ENCODE measurements at places on chromosomes 4 and X.

- DNase-seq = no peak
Measured at GRCh38 chr4:125072269-125072668, 242.5 kb upstream of the FAT4 start.

- no peak for DNase-seq
Measured at GRCh38 chr4:88792821-88793220, 95.2 kb upstream of the NAP1L5 start.

DNA sequence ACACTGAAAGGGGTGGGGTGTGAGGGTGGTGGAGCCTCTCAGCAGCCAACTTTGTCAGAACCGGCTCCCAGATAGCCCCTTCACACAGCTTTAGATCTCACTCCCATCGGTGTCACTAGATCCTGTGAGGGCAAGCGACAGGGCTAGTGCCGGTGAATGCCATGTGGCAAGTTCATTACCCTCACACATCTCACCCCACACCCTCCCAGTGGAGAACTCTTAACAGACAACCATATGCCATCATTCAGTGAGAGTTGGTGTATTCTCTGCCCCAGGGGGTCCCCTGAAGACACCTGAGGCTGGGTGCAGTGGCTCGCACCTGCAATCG lies 15.3 kb downstream of the SEPTIN6 start:
- no peak for DNase-seq

GRCh38 chr4:39353478-39354253 lies 12.5 kb downstream of the RFC1 start:
- DNase-seq = no peak

DNA sequence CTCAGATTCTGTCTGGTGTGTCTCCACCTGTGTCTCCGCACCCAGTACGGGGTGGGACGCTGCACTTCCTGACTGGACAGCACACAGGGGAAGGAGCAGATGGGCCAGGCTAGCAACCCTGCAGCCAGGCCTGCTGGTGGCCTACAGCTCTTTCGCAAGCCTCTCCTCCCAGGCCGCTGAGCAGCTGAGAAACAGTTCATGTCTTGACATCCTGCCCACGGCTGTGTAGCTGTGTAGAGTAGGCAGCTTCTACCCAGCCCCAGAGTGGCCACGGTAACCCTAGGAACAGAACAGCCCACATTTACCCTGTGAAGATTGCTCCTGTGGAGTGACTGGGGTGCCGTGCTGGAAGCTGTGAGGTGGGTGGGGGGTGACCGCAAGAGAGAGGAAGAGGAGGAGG lies 38.9 kb downstream of the CCNQ start:
- DNase-seq = no peak

- DNase-seq = no peak
Measured at GRCh38 chrX:25277574-25277973, 261.8 kb upstream of the ARX start.

- no peak for DNase-seq
Measured at GRCh38 chrX:7637066-7637465, 205.9 kb upstream of the VCX start.

GRCh38 chr4:98448908-98449307 lies 187.7 kb downstream of the RAP1GDS1 start:
- no peak for DNase-seq

DNA sequence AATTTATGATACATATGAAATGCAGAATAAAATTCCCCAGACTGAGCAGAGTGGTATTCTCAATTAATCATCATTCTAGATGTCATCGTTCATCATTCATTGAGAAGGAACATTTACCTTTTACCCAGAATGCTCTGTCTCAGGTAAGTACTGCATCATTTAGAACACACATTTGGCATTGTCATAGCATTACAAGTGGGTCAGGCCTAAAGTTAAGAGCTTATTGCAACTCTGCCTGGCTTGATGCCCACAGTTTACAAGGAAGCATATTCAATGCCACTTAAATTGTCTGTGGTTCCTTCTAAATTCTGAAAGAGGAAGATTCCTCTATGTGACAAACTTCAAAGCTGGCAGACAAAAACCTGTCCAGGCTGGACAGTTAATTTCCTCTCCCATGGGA lies 87.3 kb downstream of the CAMK2D start:
- DNase-seq = no peak

DNA sequence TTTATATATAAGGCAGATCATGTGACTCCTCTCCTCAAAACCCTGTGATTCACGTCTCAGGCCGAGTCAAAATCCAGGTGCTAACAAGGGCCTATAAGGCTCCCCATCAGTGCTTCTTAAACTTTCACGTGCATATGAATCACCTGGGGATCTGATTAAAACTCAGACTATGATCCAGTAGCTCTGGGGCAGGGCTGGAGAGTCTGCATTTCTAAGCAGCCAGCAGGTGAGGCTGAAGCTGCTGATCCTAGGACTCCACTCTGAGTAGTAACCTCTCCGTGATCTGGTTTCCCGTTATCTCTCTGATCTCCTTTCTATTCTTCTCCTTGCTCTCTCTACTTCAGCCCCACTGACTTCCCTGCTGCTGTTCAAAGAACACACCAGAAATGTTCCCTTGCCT lies 252.4 kb upstream of the RPS6KA3 start:
- no peak for DNase-seq

DNA sequence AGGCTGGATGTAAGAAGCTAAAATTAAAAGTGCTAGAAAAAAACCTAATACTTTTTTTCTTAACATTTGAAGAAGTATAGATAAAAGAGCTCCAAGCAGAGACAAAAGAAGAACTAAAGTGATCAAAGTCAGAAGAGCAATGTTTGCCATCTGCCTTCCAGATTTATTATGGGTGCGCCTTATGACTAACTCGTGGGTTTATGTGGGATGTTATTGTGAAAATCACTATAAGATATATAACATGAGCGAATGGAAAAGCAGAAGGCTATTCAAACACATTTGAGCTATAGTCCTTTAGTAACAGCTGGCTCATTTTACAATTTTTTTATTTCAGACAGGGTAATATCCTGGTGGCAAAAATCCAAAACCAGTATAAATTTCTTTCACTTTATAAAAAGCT lies 1040.7 kb downstream of the RAPGEF2 start:
- DNase-seq = no peak

GRCh38 chr4:124907881-124908280 lies 195.3 kb upstream of the ANKRD50 start:
- DNase-seq = no peak

DNA sequence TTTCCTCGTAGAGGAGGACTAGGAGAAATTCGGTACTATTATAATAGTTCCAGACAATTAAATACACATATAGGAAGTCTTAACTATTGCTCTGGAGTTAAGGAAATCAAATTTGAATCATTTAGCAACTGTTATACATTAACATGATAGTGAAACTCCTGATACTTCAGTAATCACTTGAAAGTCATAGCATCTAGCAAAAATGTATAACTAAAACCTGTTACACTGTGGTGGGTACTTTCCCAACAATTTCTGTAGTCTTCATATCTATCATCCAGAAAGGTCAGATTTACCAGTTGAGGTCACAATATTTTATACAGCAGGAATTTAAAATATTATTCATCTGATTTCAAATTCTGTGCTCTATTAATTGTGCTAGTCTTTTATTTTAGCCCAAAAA lies 669.6 kb upstream of the PCDH10 start:
- DNase-seq = no peak

DNA sequence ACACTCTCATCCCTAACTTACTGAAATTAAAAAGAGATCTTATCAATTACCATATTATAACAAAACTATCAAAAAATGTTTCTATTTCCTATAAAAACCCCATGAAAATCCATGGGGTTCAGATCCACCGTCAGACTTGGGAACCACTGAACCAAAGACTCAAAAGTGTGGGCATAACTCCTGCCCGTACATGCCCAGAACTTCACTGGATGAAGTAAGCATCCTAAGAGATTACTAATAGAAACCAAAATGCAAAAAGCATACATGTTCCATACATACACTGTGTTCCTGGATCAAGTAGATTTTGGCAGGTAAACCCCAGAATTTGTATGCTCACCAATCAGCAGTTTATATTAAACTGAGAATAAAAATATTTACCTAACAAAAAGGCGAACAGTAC lies 66.1 kb downstream of the PRSS12 start:
- no peak for DNase-seq

DNA sequence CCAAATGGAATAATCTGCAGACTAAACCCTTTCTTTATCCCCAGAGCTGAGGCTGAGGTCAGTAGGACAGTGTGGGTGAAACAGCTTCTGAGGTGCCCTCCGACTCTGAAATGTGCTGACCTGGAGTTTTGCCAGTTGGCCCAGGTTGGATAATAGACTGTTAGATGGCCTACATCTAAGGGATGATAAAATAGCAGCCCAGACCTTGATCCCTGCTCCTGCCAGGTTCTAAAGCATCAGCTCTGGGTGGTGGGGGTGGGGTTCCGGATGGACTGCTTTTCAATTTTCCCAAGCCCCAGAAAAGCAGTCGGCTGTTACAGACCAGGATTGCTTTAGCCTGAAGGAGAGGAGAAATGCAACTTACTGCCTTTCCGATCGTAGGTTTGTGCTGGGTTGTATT lies 110.4 kb downstream of the NHS start:
- no peak for DNase-seq

- no peak for DNase-seq
Measured at GRCh38 chrX:68363984-68364383, 69.3 kb downstream of the OPHN1 start.

DNA sequence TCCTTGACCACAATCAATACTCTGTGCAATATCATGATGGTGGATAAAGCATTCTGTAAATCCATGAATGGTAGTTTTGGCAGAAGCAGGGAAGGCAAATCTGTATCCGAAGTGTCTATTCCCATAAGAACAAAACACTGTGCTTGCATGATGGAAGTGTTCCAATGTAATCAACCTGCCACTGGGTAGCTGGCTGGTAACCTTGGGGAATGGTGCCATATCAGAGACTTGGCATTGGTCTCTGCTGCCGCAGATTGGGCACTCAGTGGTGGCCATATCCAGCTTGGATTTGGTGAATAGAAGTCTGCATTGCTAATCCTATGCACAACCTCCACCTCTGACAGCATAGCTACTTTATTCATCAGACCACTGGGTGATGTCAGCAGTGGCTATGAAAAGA lies 114.3 kb upstream of the EMCN start:
- DNase-seq = no peak

DNA sequence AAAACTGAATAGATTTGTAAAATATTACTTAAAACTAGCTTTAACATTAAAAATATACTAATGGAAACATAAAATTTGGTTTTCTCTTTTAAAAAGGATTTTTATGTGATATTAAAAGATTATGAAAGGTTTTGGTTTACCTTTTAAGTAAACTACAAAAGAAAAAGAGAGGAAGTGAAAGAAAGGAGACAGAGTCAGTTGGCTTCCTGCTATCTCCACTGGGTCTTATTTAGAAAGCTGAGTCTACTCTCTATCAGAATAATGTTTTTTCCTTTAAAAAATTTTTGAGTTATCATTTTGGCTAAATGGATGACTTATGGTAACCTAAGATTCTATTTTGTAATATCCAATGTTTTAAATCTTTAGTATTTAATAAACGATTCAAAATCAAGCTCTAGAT lies 21.6 kb upstream of the ATP8A1 start:
- DNase-seq = no peak

GRCh38 chr4:1591107-1591506 lies 93.0 kb downstream of the FAM53A start:
- peak; percentile 11 for DNase-seq

GRCh38 chr4:22045051-22045630 lies 96.6 kb upstream of the KCNIP4 start:
- no peak for DNase-seq

GRCh38 chr4:53562409-53562808 lies 28.9 kb downstream of the LNX1 start:
- DNase-seq = no peak

DNA sequence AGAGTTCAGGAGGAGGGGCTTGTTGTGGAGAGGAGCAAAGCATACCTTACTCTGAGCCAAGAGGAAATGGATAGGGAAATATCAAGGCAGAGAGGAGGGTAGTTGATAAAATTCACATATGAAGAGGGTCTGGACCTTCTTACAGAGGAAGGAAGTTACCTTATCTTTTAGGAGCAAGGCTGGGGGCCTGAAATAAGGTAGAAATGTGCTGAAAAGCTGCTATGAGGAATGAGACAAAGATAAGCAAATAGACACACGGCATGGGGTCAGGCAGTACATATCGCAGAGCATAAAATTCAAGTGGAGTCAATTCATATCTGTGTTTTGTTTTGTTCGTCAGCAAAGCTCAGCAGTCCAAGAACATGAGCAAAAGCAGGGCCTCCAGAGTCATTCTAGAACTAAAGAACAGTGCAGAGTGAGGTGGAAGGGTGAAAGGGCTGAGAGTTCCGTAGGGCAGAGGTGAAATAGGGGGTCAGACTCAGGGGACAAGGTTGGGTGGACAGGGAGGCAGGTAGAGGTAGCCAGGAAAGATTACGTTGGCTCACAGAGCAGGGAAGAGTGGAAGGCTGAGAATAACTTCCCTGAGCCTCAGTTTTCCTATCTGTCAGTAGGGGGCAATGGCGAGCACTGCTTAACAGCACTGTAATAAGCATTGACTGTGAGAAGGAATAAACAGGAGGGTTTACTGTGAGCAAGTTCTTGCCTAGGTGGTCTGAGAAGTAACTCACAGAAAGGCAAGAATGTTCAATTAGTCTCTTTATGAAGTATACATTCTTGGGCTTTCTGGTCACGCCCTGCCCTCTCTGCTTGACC lies 9.2 kb downstream of the VSIG4 start:
- no peak for DNase-seq

GRCh38 chr4:188727746-188728145 lies 588.5 kb downstream of the TRIML1 start:
- DNase-seq = no peak

DNA sequence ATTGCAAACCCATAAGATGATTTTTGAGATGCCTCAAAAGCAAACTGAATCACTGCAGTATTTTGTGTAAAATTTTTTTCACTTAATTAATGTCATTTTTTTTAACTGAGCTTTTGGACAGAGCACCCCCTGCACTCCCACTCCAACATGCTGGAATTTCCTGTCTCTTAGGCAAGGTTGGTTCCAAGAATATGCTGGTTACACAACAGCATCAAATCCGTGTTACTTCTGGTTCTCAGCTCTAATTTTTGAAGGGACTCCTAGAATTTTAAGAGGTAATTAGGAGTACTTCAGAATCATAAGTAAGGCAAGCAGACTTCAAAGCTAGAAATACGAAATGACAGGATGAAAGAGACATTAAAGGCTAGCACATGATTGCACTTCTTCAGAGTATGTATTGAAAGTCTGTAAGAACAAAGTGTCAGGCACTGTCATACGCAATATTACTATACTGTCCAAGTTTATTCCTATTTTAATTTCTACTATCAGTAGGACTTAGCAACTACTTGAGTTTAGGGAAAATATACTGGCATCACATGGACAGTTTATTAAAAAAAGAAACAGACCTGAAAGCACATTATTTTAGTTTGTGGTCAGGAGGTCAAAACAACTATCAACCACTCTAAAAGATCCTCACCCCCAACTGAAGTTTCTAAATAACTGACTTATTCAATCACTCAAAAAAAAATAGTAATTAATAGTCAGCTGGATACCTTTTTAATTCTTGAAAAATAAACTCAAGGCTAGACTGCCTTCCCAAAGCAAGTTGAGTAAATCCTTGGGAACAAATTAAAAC lies 1.6 kb upstream of the JCHAIN start:
- DNase-seq = no peak

DNA sequence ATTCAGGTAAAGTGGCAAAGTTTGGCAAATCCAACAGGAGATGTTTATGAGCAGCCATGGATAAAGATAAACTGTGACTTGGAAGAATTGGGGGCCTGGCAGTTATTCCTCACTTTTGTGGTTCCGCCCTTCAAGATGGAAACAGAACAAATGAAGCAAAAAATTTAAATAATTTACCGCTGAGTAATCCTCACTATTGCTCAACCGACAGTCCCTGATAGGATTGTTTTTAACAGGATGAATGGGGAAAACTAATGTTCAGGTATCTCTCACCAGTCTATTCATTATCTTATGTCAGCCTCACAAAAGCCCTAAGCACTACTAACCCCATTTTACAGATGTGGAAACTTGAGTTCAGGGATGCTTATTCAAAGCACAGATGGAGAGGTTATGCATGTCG lies 90.8 kb downstream of the FNIP2 start:
- no peak for DNase-seq
